ENCODE measurements at places on chromosomes 11 and 22.

- DNase-seq, result peak; percentile 23
These were observed 461.7 kb upstream of the CADM1 start for GRCh38 chr11:115965767-115966504.

GRCh38 chr11:15590132-15590531 lies 475.4 kb downstream of the INSC start:
- DNase-seq, result no peak

- DNase-seq, result no peak
These were observed 359.5 kb downstream of the INSC start for GRCh38 chr11:15473954-15474837.

DNA sequence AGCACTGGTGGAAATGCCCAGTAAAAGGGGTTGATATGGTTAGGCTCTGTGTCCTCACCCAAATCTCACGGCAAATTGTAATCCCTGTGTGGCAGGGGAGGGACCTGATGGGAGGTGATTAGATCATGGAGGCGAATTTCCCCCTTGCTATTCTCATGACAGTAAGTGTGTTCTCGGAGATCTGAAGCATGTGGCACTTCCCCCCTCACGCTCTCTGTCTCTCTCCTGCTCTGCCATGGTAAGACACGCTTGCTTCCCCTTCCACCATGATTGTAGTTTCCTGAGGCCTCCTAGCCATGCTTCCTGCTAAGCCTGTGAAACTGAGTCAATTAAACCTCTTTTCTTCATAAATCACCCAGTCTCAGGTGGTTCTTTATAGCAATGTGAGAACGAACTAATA lies 37.4 kb downstream of the PACSIN2 start:
- no peak for DNase-seq

DNA sequence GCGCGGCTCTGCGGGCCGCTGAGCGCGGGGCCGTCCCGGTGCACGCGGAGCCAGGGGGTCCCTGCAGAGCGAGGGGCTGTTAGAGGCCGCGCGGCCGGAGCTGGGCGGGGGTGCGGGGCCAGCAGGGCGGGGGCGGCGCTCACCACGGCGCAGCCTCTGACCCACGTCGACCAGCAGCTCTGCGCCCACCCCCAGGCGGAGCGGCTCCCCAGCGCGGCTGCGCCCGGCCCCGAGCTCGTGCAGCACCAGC lies 385 bp upstream of the SCO2 start:
- DNase-seq, result no peak

- DNase-seq, result peak; percentile 96
These were observed 94.2 kb downstream of the ABTB2 start for GRCh38 chr11:34263441-34264091.

DNA sequence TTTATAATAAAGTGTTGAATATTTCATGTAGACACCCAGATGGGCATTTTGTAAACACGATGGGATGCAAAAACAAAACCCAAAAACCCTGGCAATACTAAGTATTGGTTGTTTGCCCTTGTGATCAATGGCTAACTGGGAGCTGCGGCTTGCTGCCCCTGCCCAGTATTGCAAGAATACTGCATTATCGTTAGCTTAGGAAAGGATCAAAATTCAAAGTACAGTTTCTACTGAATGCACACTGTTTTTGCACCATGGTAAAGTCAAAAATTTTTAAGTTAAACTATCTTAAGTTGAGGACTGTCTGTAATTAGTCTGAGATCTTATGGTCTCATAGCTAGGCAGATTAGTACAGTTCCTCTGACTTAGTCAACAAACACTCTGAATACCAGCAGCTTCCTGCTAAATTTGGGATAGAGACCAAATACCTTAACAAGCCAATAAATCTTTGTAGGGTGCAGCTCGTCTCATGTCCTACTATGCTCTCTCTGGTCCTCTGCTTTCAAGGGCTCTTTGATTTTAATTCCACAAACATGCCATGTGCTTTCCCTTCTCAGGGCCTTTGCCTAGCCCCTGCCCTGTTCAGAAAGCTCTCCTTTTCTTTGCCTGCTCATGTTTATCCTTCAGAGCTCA lies 4.0 kb downstream of the CCDC90B start:
- DNase-seq, result no peak

DNA sequence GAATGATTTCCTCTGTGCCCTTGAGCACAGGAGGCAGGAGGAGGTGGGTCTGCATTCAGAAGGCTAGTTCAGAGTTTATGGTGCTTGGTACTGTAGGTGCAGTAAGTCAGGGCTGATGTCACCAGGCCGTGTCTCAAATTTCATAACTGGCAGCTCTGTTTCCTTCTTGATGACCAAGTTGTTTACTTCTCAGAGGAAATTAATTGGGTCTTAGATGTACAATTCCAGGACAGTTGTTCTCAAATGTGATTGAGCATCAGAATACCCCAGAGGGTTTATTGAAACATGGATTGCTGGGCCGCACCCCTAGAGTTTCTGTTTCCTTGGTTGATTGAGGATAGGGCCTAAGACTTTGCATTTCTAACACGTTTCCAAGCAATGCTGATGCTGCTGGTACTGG lies 6.2 kb downstream of the AMOTL1 start:
- peak; percentile 43 for DNase-seq

- no peak for DNase-seq
These were observed 322.7 kb downstream of the CTTN start for GRCh38 chr11:70721006-70721405.

- DNase-seq, result no peak
These were observed 9.5 kb upstream of the LINC01488 start for GRCh38 chr11:69471729-69472540.

- DNase-seq, result peak; percentile 61
These were observed 310.8 kb downstream of the DDX10 start for GRCh38 chr11:108975641-108976071.

DNA sequence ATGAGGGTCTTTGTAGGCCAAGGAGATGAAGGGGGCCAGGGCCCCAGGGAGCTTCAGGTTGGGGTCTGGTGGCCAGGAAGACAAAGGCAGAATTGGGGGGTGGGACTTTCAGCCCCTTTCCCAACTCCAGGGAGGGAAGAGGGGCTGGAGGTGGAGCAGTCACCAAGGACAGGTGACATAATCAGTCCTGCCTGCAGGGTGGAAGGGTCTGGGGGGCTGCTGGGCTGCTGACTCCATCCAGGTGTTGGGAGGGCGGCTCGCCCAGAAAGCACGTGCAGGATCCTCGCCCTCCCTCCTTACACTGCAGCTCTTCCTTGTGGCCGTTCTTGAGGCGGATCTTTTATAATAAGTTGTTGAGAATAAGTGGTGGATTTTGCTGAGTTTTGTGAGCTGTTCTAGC lies 1491.1 kb downstream of the TBC1D22A start:
- DNase-seq, result no peak

DNA sequence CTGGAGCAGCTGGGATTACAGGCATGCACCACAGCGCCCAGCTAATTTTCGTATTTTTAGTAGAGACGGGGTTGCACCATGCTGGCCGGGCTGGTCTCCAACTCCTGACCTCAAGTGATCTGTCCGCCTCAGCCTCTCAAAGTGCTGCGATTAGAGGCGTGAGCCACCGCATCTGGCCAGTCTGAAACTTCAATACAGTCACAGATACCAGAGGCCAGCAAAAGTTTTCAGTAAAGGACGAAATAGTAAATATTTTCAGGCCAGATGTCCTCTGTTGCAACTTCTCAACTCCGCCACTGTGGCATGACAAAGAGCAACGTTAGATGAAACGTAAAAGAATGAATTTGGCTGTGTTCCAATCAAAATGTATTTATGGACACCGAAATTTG lies 403.6 kb downstream of the MN1 start:
- DNase-seq, result no peak

DNA sequence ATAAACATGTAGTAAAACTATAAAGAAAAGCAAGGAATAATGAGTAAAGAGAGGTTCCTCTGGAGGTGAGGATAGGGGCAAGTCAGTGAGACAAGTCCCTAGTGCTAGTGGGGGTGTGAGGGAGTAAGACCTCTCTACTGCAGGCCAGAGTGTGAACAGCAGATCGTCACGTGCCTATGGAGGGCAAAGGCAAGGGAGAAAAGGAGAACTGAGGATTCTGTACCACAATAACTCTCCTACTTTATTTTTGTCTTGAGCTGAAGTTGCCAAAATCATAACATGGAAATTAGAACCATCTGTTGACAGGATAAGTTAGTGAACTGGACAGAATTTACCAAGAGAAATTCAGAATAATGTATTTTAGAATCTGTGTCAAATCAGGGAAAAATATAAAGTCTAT lies 77.6 kb downstream of the ENTHD1 start:
- no peak for DNase-seq

- no peak for DNase-seq
These were observed 7.0 kb downstream of the SEPTIN3 start for GRCh38 chr22:41976070-41976901.

- DNase-seq, result no peak
These were observed 55.4 kb downstream of the ELFN2 start for GRCh38 chr22:37371911-37372310.

GRCh38 chr11:5335170-5335569 lies 8.2 kb downstream of the OR51B5 start:
- no peak for DNase-seq

DNA sequence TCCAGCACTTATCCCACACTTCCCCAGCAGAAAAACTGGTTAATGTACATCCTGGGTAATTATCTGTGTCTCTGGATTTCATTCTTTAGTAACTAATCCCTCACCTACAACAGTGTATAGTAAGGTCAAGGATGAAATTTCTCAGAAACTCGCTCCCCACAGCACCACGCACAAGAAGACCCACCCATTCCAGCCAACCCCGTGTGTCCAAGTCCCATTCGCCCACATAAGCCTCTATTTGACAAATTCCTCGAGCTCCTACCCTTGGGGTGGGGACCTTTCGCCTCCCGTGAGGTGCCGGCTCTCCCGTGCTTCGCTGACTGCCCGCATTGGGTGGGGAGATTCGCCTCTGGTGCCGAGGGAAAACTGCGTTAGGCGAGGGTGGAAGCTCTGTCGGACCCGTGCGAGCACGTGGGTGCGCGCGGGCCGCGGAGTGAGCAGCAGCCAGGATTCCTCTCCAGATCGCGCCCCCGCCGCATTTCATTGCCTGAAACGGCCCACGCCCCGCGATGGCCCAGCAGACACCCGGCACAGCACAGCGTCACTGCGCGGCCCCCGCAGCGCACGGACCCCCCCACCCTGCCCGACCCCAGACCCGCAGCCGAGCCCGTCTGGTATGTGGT lies 866 bp downstream of the EXPH5 start:
- no peak for DNase-seq

DNA sequence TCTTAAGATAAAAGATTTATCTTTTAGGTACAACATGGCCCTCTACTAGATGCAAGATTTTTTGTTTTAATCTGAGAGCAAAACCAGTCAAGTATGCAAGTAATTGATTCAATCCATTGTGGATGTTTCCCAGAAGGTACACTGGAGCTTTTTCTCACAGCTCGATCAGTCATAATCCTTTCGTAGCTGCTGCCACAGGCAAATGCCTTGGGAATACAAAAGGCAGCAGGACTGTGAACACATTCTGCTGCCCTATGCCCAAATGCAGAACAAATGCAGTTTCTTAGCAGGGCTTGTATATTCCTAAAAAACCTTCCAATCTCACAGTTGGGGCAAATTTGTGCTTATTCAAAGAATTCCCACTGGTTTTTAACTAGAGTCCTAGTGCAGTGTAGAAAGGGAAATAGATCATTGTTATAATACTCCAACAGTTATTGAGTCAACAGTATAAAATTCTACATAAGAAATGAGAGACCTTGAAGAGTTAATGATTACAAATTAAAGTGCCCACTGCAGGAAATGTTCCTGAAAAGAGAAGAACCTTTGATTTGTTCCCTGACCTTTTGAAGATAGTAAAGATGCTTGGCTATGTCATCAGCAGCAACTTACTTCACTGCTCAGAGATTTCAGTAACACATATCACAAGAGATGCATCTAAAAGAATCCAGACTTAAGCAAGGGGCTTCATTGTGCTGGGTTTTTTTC lies 14.1 kb downstream of the LPXN start:
- DNase-seq, result no peak

DNA sequence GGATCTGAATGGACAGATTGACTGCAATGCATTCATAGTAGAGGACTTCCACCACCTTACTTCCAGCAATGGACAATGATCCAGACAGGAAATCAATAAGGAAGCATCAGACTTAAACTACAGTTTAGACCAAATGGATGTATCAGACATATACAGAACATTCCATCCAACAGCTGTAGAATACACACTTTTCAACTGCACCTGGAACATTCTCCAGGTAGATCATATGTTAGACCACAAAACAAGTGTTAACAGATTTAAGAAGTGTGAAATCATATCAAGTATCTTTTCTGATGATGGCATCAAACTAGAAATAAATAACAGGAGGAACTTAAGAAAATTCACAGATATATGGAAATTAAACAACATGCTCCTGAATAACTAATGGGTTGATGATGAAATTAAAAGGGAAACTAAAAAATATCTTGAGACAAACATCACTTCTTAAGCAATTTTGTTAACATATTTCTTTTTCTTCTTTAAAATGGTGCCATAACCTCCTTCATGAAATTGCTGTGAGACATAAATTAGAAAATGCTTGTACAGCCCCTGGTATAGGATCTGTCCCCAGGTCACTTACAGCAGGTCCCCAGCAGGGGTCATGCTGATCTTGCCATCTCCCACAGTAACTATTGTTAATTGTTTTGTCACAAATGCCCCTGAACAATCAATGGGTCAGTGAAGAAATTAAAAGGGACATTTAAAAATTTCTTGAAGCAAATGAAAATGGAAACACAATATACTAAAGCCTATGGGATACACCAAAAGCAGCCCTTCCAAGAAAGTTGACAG lies 100.0 kb upstream of the OR4B1 start:
- no peak for DNase-seq

DNA sequence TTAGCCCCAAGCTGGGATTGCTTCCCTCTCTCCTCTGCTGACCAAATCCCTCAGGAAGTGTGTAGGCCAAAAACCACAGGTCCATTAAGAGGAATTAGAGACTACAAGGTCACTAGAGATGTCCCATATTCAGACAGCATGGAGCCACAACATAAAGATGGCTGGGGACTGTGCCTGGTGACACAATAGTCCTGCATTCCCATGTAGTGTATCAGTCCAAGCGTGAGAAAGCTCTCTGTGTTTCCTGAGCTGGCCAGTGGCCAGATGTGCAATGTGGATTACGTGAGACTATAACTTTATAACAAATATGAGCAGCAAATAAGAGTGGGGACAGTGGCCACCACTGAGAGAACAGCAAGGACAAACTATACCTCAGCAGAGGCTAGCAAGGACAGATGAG lies 7.6 kb upstream of the MS4A10 start:
- DNase-seq, result no peak

DNA sequence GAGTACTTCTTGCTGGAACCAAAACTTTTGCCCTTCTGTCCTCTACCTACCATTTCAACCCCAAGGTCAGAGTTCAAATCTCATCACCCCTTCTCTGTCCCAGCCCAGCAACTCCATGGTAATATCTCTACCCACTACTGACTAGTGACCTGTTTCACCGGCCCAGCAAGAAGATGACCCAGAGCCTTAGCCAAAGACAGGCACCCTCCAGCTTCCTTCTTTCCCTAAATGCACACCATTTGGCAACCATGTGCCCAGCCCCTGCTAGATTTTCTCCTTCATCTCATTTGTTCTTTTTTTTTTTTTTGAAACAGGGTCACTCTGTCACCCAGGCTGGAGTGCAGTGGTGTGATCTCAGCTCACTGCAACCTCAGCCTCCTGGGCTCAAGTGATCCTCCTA lies 14.9 kb downstream of the ARAP1 start:
- no peak for DNase-seq
